NCI-H1436 (cell line): ENCODE measurements at places on chromosomes 2 and 18.

GRCh38 chr2:15835991-15836688 lies 104.2 kb upstream of the MYCN start:
- DNase-seq, result no peak

DNA sequence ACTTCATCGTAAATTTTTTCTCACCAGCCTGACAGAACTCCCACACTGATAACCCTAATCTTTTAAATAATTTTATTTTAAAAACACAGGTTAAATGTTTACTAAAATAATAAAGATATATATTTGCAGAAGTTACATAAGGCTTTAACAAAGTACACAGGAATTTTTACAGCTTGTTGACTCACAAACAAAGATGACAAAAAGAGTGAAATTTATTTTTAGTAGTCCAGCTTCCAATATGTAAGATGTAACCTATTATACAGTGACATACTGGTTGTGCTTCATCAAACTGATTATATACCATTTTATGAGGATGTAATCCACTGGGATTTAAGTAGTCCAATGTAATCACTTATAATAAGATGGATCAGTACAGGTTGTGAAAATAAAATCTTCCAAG lies 348.9 kb upstream of the SLC39A10 start:
- DNase-seq, result no peak

DNA sequence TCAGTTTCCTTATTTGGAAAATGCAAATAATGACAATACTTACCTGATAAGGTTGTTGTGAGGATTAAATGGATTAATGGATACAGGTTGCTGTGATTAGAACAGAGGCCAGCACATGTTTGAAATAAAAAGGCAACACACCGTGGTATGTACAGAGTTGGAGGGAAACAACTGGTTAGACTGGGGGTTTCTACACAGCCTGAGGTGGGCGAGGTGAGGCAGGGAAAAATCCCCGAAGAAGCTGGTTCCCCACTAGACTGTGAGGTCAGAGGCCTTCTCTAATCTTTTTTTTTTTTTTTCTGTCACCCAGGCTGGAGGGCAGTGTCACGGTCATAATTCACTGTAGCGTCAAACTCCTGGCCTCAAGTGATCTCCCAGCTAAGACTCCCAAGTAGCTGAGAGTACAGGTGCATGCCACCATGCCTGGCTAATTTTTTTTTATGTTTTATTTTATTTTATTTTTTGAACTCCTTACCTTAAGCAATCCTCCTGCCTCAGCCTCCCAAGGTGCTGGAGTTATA lies 1.2 kb upstream of the E2F6 start:
- no peak for DNase-seq

DNA sequence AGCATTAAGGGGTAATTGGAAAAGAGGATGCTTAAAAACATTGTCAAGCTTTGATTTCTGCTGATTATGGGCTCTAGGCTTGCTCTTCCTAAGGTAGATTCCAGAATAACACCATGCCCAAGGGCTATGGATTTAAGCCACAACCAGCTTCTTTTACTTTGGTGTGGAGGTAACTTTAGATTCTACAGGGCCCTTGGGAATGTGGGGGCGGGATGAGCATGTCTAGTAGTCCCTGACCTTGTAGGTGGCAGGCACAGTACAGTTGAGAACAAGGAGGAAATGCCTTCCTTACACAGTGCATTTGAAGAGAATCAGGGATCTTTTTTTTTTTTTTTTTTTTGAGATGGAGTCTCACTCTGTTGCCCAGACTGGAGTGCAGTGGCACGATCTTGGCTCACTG lies 364.2 kb downstream of the NYAP2 start:
- DNase-seq, result no peak

GRCh38 chr18:34875150-34875549 lies 165.1 kb downstream of the DTNA start:
- no peak for DNase-seq

GRCh38 chr2:122808286-122808969 lies 1053.0 kb downstream of the TSN start:
- no peak for DNase-seq

- no peak for DNase-seq
These were observed 16.1 kb upstream of the CD207 start for GRCh38 chr2:70851704-70852103.
